ENCODE measurements at places on chromosomes 1 and 21.

GRCh38 chr21:18191139-18191538 lies 53.5 kb upstream of the CHODL start:
- no peak for DNase-seq

DNA sequence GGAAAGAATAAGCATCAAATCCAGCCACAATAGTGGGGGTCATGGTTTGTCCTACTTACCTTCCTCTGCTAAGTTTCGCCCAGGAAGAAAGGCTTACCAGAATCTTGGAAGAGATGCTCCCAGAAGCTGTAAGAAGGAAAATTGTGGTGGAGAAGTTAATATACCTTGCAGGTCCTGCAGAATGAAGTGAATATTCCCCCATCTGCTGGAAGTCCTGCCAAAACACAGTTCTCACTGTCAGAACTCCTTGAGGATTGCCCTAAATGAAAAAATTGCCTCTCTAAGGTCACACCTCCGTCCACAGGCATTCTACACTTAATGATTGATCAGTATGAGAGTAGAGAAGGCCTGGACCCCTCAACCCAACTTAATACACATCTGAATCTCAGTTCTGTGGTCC lies 78.4 kb upstream of the RGS21 start:
- DNase-seq = no peak

- no peak for DNase-seq
Observed at GRCh38 chr1:204971517-204972336, 71.3 kb upstream of the CNTN2 start.

- DNase-seq = no peak
Observed at GRCh38 chr1:55635856-55636255, 420.7 kb upstream of the USP24 start.

DNA sequence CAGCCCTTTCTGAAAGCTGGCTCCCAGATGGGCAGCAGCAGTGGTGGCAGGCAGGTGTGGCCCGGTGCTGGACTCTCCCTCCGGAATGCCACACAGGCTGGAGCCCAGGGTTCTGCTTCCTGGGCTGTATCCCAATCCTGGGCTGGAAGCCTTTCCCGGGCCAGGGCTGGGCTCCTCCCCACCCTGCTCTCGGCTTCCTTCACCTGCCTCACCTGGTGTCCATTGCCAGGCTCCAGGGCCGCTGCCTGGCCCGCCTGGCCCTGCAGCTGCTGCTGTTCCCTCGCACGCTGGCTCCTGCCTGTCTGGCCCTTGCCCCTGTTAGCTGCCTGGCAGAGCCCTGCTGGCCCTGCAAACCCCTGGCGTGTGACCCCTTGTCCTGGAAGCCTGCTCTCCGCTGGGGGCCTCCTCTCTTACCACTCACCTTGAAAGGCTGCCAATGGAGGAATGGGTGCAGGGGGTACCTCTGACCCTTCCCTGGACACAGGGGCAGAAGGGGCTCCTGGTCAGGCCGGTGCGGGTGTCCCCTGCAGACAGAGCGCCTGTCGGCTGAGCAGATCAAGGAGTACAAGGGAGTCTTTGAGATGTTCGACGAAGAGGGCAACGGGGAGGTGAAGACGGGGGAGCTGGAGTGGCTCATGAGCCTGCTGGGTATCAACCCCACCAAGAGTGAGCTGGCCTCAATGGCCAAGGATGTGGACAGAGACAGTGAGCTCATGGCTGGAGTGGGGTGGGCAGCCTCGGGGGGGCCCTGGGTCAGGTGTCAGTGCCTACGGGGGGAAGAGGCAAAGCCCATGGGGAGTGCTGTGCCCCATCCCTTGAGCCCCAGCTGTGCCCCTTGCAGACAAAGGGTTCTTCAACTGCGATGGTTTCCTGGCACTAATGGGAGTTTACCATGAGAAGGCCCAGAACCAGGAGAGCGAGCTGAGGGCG lies 1.1 kb downstream of the CALML6 start:
- DNase-seq = no peak

GRCh38 chr1:189782295-189782694 lies 695.4 kb downstream of the BRINP3 start:
- no peak for DNase-seq

- no peak for DNase-seq
Observed at GRCh38 chr1:31801458-31801857, 14.4 kb downstream of the SPOCD1 start.

- no peak for DNase-seq
Observed at GRCh38 chr1:209063767-209064659, 519.5 kb upstream of the CAMK1G start.

GRCh38 chr1:159008744-159009188 lies 941 bp upstream of the IFI16 start:
- no peak for DNase-seq

DNA sequence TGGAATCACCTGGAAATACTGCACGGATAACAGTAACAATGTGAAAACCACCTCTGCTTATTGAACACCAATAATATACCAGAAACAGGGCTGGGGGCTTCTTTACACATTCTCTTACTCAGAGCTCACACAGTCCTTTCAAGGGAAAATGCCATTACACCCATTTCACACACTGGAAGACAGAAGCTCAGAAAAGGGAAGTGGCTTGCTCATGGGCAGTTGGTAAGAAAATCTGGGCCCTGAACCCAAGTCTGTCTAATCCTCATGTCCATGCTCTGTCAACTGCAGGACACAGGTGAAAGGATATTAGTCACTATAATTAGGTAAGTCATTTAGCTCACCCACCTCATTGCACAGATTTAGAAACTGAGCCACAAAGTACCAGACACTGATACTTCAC lies 18.6 kb downstream of the C8A start:
- DNase-seq = no peak

GRCh38 chr1:199302554-199302953 lies 663.7 kb downstream of the PTPRC start:
- no peak for DNase-seq

DNA sequence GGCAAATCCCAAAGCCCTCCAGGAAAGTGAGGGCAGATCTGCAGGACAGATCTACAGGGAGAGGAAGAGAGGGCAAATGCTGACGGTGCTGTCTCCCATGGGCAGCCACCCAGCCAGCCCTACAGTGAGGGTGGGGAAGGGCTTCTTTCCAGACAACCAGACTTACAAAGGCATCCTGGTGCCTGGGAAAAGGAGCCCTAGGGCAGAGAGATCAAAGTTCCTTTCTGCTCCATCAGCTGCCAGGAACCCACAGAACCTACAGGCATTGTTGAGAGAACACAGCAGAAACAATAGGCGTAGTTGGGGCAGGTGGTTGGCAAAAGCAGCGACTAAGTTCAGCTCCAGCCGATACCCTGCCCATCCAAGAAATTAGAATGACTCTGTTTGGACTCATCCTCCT lies 332.4 kb downstream of the KCNH1 start:
- no peak for DNase-seq

DNA sequence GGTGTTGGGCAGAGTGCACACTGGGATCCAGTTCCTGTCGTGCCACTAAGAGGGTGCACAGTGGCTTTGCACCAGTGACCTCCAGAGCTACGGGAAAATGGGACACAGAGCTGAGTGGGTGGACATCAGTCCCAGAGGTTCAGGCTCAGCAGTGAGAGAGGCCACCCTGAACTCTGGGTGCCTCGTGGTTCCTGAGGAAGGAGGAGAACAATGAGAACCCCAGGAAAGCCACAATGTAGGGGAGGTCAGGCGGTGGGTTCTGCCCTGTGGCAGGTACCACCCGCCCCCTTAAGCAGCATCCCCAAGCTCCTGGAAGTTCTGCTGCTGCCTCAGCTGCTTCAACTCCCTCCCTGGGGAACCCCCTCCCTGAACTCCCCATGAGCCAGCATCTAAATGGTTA lies 112.2 kb downstream of the GRIK3 start:
- no peak for DNase-seq

GRCh38 chr1:95548211-95548610 lies 314.2 kb downstream of the RWDD3 start:
- no peak for DNase-seq

GRCh38 chr21:44779417-44780136 lies 22.0 kb downstream of the UBE2G2 start:
- no peak for DNase-seq

DNA sequence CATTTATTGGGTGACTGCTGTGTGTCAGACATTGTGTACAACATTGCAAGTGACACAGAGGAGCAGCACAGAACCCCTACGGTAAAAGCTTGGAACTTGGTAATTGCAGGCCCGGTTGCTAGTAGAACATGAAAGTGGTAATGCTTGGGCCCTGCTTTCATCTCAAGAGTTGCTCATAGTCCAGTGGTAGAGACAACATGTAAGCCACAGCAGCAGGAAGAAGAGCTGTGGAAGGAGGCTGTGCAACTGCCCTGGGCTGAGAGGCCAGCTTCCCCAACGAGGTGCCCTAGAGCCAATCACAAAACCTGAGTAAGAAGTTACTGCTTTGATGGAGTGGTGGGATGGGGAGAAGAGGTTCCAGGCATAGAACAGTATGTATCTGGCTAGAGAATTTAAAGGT lies 18.4 kb downstream of the CNIH4 start:
- no peak for DNase-seq

DNA sequence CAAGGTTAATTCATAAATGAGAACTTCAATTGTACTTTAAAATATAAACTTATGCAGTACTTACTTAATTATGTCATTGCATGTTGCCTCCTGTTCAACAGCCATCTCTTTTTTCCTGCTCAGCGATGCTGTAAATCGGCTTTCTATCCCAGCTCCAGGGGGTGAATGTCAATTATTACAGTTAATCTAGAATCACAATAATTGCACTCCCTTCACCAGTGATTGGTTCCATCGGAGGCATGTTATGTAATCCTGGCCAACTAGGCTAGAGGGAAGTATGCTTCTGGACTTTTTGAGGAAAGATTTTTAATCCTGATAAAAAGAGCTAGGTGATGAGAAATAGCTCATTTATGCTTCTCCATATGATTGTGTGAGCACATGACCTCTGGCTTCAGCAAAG lies 53.8 kb upstream of the SGIP1 start:
- no peak for DNase-seq

DNA sequence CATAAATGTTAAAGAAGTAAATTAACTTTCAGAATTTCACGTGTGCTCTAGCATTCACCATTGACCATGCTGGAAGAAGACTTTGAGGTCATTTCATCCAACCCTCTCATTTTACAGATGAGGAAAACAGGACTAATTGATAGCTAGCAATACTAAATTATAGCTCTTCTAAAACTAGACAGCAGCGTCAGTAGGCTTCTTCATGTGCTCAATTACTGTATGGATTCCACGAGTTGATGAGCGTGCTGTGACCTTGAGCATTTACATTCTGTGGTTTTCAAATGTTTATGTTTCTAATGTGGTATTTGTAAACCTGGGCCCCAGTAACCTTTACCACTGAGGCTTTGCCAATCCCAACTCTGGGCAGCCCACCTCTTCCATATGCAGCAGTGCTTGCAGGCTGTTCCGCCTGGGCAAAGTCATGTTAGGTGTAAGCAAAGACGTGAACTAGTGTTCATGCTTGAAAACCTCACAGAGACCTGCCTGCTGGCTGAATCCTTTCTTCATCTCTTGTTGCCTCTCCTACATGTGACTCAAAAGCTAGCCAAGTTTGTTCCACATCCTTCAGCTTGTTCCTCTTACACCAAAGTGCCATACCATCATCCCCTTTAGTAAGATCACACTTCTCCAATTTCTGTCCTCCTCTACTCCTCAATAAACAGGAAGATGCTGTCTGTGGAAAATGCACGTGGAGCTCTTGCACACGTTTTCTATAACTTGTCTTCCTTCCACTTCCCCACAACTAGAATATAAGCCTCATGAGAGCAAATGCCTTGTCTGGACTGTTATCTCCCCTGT lies 17.2 kb downstream of the KCNJ15 start:
- DNase-seq = no peak

GRCh38 chr1:53384796-53385195 lies 56.9 kb upstream of the LRP8 start:
- DNase-seq = no peak

- no peak for DNase-seq
Observed at GRCh38 chr21:32061729-32062128, 188.9 kb downstream of the HUNK start.

- DNase-seq = no peak
Observed at GRCh38 chr1:88029899-88030298, 654.2 kb upstream of the PKN2 start.

GRCh38 chr1:239293350-239294110 lies 92.8 kb upstream of the CHRM3 start:
- no peak for DNase-seq
